Esophagus squamous epithelium (tissue), 5 donors: ENCODE measurements at places on chromosomes 13 and 19. TPM values are rescaled to one million over a fixed set of nuclear protein-coding genes. Genes with fewer than 3 reads are reported as not detected.

DNA sequence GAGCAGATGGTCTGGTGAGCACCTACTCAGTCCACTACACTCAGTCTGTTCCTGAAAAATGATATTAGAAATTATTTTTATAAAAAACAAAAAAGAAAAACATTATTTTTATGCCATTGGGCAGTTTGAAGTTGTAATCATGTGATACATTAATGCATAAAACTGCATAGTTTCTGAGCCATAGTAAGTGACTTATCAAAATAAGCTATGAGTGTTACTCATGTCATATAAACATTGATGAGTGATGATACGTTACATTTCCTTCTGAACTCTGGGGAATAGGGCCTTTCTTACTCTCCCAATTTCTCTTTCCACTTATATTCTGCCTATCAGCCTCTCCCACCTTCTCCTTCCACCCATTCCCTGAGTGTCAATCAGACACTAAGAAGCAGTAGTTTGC lies 8.9 kb downstream of the ZNF805 start:
- H3K4me1 ChIP-seq: no peaks in the 10 kb centered on the region
- H3K27me3 ChIP-seq: no peaks in the 10 kb centered on the region
- peaks cover 41% of the 10 kb centered on the region for H3K36me3 ChIP-seq
- H3K4me3 ChIP-seq: no peak overlapping the region
- no peak for DNase-seq
- H3K27ac ChIP-seq: no peak overlapping the region

DNA sequence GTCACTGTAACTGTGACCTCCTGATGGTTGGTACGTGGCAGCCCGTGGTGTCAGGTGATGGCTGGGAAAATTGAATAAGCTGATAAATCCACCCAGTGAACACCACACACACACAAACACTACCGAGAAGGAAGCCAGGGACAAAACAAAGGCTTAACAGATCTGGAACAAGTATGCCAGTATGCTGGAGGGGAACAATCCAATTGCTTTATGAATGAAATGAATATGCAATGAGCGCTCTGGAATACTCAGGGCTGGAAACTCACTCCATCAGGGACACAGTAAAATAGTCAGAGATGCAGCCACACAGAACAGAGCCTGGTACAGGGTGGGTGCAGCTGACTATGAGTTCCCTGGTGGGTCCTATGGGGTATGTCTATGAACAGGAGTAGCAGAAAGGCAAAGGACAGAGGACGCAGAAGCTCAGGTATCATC lies 16.7 kb downstream of the TMTC4 start:
- H3K4me1 ChIP-seq: no peaks in the 10 kb centered on the region
- DNase-seq: no peak
- peaks cover 4% of the 10 kb centered on the region for H3K36me3 ChIP-seq
- H3K27me3 ChIP-seq: no peaks in the 10 kb centered on the region
- no peak overlapping the region for H3K27ac ChIP-seq
- H3K4me3 ChIP-seq: no peak overlapping the region

The SLC17A7 gene
- total RNA-seq: 1.5 TPM

GRCh38 chr13:74533226-74533625 lies 399.0 kb upstream of the KLF12 start:
- H3K4me1 ChIP-seq: no peaks in the 10 kb centered on the region
- H3K36me3 ChIP-seq: no peaks in the 10 kb centered on the region
- no peaks in the 10 kb centered on the region for H3K27me3 ChIP-seq
- no peak for DNase-seq
- H3K27ac ChIP-seq: no peak overlapping the region

- no peak overlapping the region for H3K27ac ChIP-seq
- no peak for DNase-seq
- H3K36me3 ChIP-seq: no peaks in the 10 kb centered on the region
- no peak overlapping the region for H3K4me3 ChIP-seq
- H3K4me1 ChIP-seq: no peaks in the 10 kb centered on the region
Measured at GRCh38 chr19:32041681-32042292, 303.6 kb upstream of the ZNF507 start.

DNA sequence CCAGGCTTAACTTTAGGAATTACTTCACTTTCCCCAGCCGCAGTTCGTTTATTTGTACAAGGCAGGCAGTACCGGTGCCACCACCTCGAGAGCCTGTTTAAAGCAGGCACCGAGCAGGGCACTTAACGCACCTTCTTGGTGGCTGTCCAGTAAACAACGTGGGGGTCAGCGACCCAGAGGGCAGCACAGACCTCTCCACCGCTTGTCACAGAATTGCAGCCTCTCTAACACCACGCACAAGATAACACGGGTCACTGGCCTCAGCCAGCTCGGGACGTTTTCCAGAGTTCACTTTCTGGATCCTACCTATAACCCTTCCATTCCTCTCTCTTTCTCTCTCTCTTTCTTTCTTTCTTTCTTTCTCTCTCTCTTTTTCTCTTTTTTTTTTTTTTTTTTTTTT lies 16.8 kb upstream of the ELAVL1 start:
- no peaks in the 10 kb centered on the region for H3K27me3 ChIP-seq
- DNase-seq: no peak
- no peak overlapping the region for H3K4me3 ChIP-seq

GRCh38 chr13:101919541-101920181 lies 467.2 kb downstream of the ITGBL1 start:
- no peak overlapping the region for H3K4me3 ChIP-seq
- peaks cover 35% of the 10 kb centered on the region for H3K4me1 ChIP-seq
- peaks cover 12% of the 10 kb centered on the region for H3K27me3 ChIP-seq
- H3K27ac ChIP-seq: no peak overlapping the region

The ZSCAN4 gene
- not detected for total RNA-seq

The NLRP7 gene
- total RNA-seq: not detected

- no peak overlapping the region for H3K27ac ChIP-seq
- H3K27me3 ChIP-seq: no peaks in the 10 kb centered on the region
- H3K36me3 ChIP-seq: peaks cover 24% of the 10 kb centered on the region
- no peaks in the 10 kb centered on the region for H3K4me1 ChIP-seq
- no peak for DNase-seq
Measured at GRCh38 chr19:12043752-12044422, 8.4 kb upstream of the ZNF433 start.

The CALR3 gene
- not detected for total RNA-seq

DNA sequence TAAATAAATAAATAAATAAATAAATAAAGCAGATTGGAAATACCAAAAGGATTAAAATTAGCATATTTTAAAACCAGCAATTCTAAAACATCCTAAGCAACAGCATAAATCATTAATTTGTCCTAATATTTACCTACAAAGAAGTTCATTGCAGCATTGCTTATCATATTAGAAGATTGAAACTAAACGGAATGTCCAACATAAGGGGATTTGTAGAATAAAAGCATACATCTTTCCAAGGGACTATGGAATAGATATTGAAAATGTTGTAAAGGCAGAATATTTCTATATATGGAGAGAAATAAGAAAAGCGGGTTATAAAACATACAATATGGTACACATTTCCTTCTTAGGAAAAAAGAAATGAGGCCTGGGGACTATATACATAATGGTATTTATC lies 71.1 kb upstream of the RFC3 start:
- no peak overlapping the region for H3K27ac ChIP-seq
- H3K36me3 ChIP-seq: no peaks in the 10 kb centered on the region
- H3K4me3 ChIP-seq: no peak overlapping the region

The CYP4F2 gene
- 0.19 TPM for total RNA-seq

- H3K36me3 ChIP-seq: no peaks in the 10 kb centered on the region
- H3K27me3 ChIP-seq: no peaks in the 10 kb centered on the region
- DNase-seq: no peak
- H3K27ac ChIP-seq: no peak overlapping the region
- no peak overlapping the region for H3K4me3 ChIP-seq
Measured at GRCh38 chr13:38338089-38338488, 11.6 kb upstream of the UFM1 start.

- H3K36me3 ChIP-seq: no peaks in the 10 kb centered on the region
- H3K27me3 ChIP-seq: no peaks in the 10 kb centered on the region
- DNase-seq: no peak
- no peaks in the 10 kb centered on the region for H3K4me1 ChIP-seq
- H3K27ac ChIP-seq: no peak overlapping the region
Measured at GRCh38 chr13:59587971-59588716, 575.6 kb downstream of the DIAPH3 start.

The TSHZ3 gene
- 2.3 TPM for total RNA-seq

- no peaks in the 10 kb centered on the region for H3K4me1 ChIP-seq
- no peak overlapping the region for H3K4me3 ChIP-seq
- no peak overlapping the region for H3K27ac ChIP-seq
- H3K36me3 ChIP-seq: no peaks in the 10 kb centered on the region
Measured at GRCh38 chr13:26785838-26786630, 25.4 kb upstream of the GPR12 start.

The ANGPTL8 gene
- not detected for total RNA-seq

- no peaks in the 10 kb centered on the region for H3K27me3 ChIP-seq
- no peak for DNase-seq
- H3K27ac ChIP-seq: no peak overlapping the region
- H3K36me3 ChIP-seq: no peaks in the 10 kb centered on the region
- peaks cover 12% of the 10 kb centered on the region for H3K4me1 ChIP-seq
Measured at GRCh38 chr13:95697052-95697680, 20.2 kb downstream of the DNAJC3 start.

The GPR4 gene
- 1.3 TPM for total RNA-seq

GRCh38 chr19:4342314-4342614 lies 1.1 kb upstream of the MPND start:
- peak overlapping the region; percentile 57 for H3K4me3 ChIP-seq
- H3K36me3 ChIP-seq: no peaks in the 10 kb centered on the region

DNA sequence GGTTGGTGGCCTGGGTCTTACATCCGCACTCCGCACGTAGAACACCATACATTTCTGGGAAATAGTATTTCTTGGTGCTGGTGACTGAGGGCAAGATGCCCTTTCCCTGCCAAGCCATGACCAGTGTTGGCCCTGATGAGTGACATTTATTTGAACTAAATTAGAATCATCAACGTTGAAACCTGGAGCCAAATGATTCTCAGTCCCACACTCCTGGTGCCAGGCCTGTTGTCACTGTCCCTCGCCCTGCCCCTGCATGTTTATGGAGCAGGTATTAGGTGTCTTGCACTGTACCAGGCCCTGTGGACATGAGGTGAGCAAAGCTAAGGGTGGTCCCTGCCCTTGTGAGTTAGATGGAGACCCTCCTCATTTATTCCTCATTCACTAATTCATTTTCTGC lies 5.8 kb downstream of the CHST8 start:
- no peak overlapping the region for H3K4me3 ChIP-seq
- peaks cover 11% of the 10 kb centered on the region for H3K27me3 ChIP-seq
- no peaks in the 10 kb centered on the region for H3K36me3 ChIP-seq

GRCh38 chr19:52638601-52639000 lies 446 bp upstream of the ZNF83 start:
- DNase-seq: no peak
- no peaks in the 10 kb centered on the region for H3K27me3 ChIP-seq
- H3K36me3 ChIP-seq: no peaks in the 10 kb centered on the region
- peak overlapping the region; percentile 82 for H3K4me3 ChIP-seq
- no peak overlapping the region for H3K27ac ChIP-seq

GRCh38 chr13:30103161-30103840 lies 204.1 kb downstream of the KATNAL1 start:
- no peaks in the 10 kb centered on the region for H3K4me1 ChIP-seq
- no peaks in the 10 kb centered on the region for H3K27me3 ChIP-seq
- no peak overlapping the region for H3K27ac ChIP-seq
- no peak for DNase-seq

GRCh38 chr13:92775658-92776057 lies 450.9 kb upstream of the GPC6 start:
- H3K4me3 ChIP-seq: no peak overlapping the region
- no peaks in the 10 kb centered on the region for H3K4me1 ChIP-seq
- no peak overlapping the region for H3K27ac ChIP-seq
- no peaks in the 10 kb centered on the region for H3K27me3 ChIP-seq
- no peaks in the 10 kb centered on the region for H3K36me3 ChIP-seq

DNA sequence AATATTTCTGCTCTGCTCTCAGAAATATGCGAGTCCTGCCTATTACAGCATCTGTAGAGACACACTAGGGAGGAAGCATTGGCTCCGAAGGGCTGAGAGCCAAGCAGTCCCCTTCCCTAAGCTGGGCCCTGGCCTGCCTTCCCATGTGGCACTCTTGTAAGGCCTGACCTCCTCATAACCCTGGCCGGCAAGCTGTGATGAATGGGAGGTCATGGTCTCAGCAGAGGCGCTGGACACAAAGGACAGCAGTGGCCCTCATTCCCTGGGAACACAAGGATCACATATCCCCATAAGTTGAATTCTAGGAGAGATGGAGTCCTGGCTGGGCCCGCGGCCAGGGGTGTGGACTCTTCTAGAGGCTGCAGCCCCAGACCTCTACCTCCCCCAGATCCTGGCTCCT lies 483.3 kb downstream of the ZNF536 start:
- H3K4me1 ChIP-seq: no peaks in the 10 kb centered on the region
- H3K4me3 ChIP-seq: no peak overlapping the region
- H3K36me3 ChIP-seq: no peaks in the 10 kb centered on the region
- DNase-seq: no peak
- H3K27ac ChIP-seq: no peak overlapping the region
- no peaks in the 10 kb centered on the region for H3K27me3 ChIP-seq

The ATP12A gene
- total RNA-seq: 2.1 TPM

- peaks cover 45% of the 10 kb centered on the region for H3K4me1 ChIP-seq
- peak overlapping the region; percentile 54 for H3K27ac ChIP-seq
- H3K36me3 ChIP-seq: no peaks in the 10 kb centered on the region
- DNase-seq: no peak
- no peaks in the 10 kb centered on the region for H3K27me3 ChIP-seq
Measured at GRCh38 chr19:51097166-51097738, 11.0 kb downstream of the CTU1 start.

GRCh38 chr13:39486758-39487157 lies 116.2 kb downstream of the LHFPL6 start:
- no peak for DNase-seq
- no peaks in the 10 kb centered on the region for H3K36me3 ChIP-seq
- H3K27me3 ChIP-seq: no peaks in the 10 kb centered on the region
- no peak overlapping the region for H3K4me3 ChIP-seq
- no peaks in the 10 kb centered on the region for H3K4me1 ChIP-seq

The CCDC194 gene
- not detected for total RNA-seq

- H3K4me1 ChIP-seq: peaks cover 18% of the 10 kb centered on the region
- H3K36me3 ChIP-seq: no peaks in the 10 kb centered on the region
- H3K4me3 ChIP-seq: no peak overlapping the region
- no peak for DNase-seq
- no peaks in the 10 kb centered on the region for H3K27me3 ChIP-seq
Measured at GRCh38 chr19:4906963-4907362, 2.3 kb upstream of the UHRF1 start.

- H3K4me1 ChIP-seq: peaks cover 50% of the 10 kb centered on the region
- peak; percentile 60 for DNase-seq
- no peaks in the 10 kb centered on the region for H3K27me3 ChIP-seq
- peak overlapping the region; percentile 100 for H3K27ac ChIP-seq
Measured at GRCh38 chr19:13154241-13154778, 4.1 kb downstream of the IER2 start.

DNA sequence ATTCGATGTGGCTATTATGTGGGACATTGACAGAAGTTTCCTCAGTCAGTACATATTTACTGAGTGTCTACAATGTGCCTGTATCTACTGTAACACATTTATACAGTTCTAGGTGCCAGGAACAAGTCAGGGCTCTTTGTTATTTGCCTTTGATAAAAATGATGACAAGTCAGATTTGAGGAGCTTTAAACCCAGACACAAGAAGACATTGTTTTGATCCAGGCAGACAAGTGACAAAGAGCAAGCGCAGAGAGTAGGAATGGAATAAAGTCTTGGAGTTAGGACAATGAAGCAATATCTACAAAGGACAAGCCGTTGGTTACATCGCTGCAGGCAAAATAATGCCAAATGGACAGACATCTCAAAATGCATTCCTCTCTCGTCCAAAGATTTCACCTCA lies 70.1 kb downstream of the ITGBL1 start:
- no peaks in the 10 kb centered on the region for H3K27me3 ChIP-seq
- no peak overlapping the region for H3K27ac ChIP-seq
- H3K36me3 ChIP-seq: no peaks in the 10 kb centered on the region
- H3K4me1 ChIP-seq: no peaks in the 10 kb centered on the region
- H3K4me3 ChIP-seq: no peak overlapping the region

The KLK4 gene
- total RNA-seq: not detected

The AZU1 gene
- not detected for total RNA-seq
